Inflammatory macrophage treated with lipopolysaccharide for 1 hour (primary cell): ENCODE measurements at places on chromosomes 1 and 21.

- peak; percentile 72 for DNase-seq
Measured at GRCh38 chr1:50458507-50458906, 35.3 kb upstream of the DMRTA2 start.

GRCh38 chr1:68168545-68169171 is 63.7 kb downstream of the WLS start:
- DNase-seq, result no peak

DNA sequence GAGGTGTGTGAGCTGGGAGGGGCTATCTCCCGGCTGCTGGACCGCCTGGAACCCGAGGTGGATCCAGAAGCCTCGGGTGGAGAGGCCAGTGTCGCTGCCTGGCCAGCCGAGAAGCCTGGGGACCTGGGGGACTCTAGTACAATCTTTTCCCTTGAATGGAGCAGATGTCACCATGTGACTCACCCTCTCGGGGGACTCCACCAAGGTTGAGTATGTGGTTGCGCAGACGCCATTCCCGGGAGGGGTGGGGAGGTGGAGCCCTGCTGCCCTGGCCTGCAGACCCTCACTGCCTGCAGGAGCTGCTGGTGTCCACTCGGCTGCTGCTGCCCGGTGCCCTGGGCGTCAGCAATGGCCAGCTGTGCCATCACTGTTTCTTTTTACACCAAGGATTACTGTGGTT is 40.3 kb downstream of the TP73 start:
- no peak for DNase-seq

DNA sequence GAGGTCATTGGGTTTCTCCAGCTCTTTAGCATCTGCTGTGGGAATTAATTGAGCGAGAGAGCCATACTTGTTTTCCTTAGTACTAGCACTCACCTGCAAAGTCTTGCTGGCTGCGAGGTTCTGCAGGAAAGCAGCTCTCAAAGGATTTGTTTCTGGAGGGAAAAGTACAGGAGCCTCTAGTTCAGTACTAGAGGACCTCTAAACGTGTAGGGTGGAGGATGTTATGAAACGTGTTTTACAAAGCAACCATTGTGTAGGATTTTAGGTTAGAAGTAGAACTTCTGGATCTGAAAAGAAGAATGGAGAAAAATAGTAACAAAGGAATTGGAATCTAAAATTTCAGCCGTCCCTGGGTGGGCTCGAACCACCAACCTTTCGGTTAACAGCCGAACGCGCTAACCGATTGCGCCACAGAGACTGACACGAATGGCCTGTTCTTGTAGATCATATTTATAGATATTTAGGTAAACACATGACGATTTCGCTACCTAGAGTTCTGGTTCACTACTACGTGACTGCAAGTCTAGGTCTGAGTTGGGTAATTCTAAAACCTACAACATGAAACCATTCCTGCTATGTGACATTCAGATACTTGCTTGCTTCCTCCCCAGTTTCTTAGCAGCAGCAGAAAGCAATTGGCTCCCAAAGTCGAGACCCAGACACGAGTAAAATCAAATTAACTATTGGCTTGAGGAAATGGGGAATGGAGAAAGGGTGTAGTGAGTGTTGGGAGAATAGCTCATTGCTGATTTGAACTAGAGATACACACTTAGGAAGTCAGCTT is 60.2 kb upstream of the CFAP126 start:
- peak; percentile 45 for DNase-seq
